ENCODE measurements at places on chromosomes 6 and 20.

DNA sequence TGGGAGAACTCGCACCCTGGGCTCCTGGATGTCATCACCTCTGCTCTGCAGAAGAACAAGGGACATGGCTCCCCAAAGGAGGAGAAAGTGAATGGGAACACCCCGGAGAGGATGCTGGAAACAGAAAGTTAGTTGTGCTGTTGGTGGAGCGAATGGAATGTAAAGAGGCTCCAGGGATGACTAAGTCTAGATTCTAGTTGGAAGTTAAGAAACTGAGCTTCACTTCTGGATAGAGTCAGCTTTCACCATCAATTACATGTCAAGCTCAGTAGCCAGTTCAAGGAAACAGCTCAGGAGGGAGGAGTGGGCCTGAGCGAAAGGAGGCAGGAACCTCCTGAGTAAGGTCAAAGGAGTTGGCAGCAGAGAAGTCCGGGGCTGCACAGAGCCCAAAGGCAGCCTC, 132.1 kb upstream of the ARID1B start:
- DNase-seq: no peak

GRCh38 chr20:58438970-58439808, 50.2 kb downstream of the VAPB start:
- no peak for DNase-seq

DNA sequence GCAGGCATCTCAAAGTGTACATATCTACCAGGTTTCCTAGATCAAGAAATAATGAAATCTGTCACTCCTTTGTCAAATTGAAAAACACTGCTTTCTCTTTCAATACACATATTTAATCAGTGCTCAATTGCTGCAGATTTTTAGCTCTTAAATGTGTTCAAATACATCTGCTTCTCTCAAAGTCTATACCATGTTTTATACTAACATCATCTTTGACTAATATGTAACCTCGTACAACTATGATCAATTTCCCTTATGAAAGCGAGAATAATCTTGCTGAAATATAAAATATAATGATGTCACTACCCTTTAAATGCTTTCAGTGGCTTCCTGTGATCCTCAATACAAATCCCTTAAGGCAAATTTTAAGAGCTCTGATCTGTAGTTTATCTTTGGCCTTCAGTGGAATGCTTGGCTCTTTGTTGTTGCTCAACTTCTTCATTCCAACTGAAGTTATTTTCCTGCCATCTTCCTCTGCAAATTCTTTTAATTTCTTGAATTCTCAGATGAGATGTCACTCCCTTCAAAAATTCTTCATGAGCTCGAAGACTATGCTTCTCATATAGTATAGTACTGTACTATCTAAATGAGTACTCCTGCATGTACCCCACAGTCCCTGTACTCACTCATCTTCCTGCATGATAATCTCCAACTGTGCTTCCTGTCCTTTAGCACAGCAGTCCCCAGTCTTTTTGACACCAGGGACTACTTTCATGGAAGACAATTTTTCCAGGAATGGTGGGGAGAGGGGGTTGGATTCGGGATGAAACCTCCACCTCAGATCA, 545.1 kb upstream of the GJE1 start:
- DNase-seq: no peak

GRCh38 chr6:89610149-89610642, 28.4 kb downstream of the LYRM2 start:
- peak; percentile 41 for DNase-seq

DNA sequence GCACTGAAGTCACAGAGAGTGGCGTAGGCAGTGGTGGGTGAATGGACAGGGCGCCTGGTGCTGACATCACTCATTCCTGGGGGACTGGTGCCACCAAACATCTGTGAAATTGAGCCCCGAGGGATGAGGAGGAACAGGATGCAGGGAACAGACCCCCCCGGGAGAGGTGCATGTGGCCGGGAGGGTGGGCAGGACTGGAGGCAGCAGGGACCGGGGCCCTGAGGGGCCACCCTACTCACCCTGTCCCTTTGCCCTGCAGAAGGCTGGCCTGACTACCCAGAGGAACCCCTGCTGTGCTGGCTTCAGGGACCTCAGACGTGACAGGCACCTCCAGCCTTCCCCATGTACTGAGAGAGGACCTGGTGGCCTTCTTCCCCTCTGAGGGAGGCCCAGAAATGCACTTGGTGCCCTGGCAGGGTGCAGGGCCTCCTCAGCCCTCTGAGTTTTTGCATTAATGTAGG, 25.1 kb downstream of the SYNDIG1 start:
- no peak for DNase-seq

DNA sequence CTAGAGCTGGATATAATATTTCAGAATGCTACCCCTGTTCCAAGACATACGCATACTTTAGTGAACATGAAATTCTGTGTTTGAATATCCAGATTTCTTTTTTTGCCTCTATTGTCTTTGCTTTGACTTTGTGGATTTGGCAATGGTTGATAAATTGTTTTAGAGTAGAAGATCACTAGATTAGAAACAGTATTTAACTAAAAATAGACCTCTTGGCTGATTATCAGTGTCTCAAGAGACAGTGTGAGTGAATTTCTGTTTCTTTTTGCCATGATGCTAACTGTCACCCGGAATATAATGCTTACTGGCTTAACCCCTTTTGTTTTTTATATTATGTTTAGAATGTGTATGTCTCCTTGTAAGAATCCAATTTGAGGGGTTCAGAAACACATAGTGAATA, 102.5 kb downstream of the PLCB1 start:
- DNase-seq: no peak

DNA sequence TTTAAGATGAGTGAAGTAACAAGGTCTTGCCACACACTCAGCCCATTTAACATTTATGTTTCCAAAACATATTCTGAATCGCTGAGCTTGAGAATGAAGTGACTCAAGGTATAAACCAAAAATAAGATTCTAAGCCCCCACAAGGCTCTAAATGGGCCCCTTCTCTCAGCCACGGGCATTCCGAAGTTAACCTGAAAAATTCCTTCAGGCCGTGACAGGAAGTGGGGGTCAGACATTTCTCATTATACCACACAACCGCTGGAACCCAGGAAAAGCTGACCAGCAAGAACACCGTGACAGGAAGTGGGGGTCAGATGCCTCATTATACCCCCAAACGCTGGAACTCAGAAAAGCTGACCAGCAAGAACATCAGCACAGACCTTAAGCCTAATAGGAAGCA, 247.9 kb downstream of the ERMARD start:
- DNase-seq: no peak

DNA sequence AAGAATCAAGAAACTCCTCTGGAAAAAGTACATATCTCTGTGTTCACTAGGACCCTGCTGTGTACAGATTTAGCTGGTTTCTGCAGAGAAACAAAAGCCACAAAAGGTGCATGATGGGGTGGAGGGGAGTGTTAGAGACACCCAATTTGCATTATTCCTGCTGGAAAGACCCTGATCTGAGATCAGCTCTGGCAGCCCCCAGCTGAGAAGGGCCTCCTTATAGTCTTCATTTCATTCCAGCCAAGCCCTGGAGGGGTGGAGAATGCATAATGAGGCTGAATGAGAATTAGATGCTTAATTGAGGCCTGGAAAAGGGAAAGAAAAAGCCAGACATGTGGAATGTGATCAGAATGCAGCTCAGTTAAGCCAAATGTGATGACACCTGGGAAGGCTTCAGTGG, 545.6 kb downstream of the KIF16B start:
- no peak for DNase-seq

DNA sequence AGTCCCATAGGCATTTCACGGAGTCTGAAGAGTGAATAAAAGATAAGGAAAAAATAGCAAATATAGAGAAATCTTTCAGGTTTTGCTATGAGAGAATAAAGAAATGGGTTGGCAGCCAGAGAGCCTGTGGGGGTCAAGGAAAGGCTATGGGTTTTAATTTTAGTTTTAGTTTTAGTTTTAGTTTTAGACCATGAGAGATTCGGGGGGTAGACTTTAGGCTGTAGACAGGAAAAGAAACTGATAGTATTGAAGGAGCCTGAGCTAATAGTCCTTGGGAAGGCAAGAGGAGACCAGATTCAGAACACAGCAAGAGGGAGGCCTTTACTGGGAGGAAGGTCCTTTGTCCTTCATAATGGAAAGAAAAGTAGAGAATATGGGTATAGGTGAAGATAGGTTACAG, 19.3 kb downstream of the DOP1A start:
- DNase-seq: no peak
